ENCODE measurements at places on chromosomes 11 and 22.

DNA sequence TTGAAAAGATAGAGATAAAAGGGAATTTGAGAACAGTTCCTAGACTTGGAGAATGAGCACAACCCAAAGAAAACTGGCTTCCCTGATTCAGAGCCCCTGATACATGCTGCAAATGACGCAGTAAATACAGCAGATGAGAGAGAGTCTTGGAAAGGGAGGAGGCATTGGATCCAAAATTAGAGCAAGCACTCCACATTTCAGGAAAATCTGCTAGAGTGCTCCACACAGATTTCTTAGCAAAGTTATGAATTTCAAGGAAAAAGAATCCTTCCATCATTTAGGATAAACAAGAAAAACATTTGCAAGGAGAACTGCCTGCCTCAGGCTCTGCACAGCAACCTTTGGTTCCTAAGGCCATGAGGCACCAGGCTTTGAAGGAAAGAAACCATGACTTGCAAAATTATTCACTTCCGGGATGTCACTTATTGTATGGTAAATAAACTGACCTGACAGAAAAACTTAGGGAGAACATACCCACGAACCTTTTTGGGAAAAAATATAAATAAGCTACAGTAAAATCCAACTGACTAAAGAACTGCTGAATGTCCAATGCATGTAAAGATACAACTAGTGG is 89.8 kb upstream of the RTL6 start:
- DNase-seq: no peak

DNA sequence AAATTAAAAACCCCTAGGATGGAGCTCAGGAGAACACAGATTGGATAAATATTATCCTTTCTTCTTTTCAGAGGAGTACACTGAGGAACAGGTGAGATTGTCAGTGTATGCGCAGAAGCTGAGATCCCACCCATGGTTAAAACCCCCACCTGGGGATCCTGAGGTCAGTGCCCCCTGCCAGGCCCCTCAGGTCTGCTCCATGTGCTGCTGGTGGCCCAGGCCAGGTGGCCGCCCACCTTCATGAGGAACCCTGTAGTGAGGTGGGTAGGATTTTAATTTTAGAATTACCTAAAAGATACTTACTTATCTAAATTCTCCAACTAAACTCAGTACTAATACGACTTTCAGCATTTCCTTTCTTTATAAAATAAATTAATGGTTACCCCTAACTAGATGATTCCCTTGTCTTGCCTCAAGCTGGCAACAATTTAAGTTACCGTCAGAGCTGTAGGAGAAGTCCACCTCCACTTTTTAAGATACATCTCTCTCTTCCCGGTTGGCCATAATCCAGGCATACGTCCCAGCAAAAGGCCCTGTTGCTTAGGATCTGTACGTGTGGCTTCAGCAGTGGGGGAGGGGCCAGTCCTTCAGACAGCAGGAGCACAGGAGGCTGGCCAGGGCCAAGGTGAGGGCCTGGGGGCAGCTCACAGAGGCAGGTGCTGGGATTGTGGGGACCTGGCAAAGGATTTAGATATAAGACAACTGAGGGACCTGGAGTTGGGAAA is 61.5 kb upstream of the PITPNB start:
- DNase-seq: no peak

GRCh38 chr22:45578524-45579147 is 76.0 kb downstream of the FBLN1 start:
- DNase-seq: no peak

DNA sequence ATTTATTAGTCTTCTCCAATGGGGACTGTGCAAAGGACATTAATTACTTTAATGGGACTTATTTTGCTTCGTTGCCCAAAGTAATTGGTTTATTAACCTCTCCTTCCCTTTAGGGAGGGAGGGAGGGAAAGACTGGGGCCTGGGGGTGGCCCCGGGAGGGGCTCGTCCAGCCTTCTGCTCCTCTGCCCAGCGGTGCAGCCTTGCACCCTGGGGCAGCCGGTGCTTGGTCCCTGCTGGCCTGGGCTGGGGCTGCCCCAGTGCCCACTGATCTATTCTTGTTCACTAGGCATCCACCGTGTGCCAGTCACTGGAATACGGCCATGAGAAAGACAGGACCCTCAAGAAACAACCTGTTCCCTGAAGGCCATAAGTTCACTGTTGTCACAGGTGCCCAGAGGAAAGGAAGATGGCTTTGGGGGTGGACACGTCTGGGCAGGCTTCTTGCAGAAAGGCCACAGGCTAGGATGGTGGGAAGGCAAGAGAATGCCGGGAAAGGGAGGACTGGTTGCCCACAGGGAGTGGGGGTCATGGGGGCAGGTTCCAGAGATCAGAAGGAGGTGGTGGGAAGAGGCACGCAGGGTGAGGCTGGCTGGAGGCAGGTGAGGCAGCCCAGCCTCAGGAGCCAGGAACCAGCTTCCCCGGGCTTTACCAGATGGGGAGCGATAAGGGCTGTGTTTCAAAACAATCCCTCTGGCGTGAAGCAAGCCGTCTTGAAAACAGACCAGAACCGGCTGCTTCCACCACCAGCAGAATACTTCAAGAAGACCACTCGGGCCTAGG is 47.6 kb upstream of the KCNQ1OT1 start:
- DNase-seq: no peak

- no peak for DNase-seq
Measured at GRCh38 chr11:85898456-85898855, 43.3 kb downstream of the CCDC83 start.

- DNase-seq: no peak
Measured at GRCh38 chr11:78453140-78453935, 35.7 kb upstream of the GAB2 start.

- DNase-seq: no peak
Measured at GRCh38 chr22:49825436-49825835, 2.2 kb downstream of the BRD1 start.

DNA sequence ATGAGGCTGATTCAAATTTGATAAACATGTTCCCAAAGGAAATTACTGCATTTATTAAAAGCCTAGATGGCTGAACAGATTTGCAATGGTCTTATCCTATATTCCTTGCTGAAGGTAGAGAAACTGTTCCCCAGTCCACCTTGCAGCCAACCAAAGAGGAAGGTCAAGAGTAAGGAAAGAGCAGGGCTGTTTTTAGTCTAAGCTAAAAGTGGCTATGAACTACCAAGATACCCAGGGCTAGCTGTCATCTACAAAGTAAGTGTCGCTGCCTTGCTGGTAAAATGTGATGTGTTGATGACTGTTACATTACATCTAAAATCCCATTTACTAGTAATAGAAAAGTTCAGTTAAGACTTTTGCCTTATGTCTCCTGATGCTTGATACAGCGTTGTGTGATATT is 290.1 kb upstream of the MPPED2 start:
- no peak for DNase-seq

GRCh38 chr22:17638182-17638431 is 450 bp upstream of the BCL2L13 start:
- DNase-seq: no peak

DNA sequence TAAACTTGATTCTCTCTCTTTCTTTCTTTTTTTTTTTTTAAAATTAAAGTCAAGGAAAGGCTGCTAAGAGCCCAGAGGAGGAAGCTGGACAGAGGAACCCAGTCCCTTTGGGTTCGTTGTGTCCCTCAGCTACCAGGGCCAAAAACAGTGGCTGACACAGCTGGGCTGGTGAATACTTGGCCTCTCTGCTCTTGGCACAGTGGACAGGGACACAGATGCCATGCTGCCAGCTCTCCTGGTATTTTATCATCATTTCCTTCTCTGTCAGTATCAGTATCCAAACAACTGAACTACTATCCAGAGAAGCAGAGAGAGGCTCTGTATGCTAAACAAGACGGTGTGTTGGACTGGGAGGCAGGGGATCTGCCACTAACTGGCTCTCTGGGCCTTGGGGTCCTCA is 123.7 kb upstream of the CCDC90B start:
- no peak for DNase-seq

DNA sequence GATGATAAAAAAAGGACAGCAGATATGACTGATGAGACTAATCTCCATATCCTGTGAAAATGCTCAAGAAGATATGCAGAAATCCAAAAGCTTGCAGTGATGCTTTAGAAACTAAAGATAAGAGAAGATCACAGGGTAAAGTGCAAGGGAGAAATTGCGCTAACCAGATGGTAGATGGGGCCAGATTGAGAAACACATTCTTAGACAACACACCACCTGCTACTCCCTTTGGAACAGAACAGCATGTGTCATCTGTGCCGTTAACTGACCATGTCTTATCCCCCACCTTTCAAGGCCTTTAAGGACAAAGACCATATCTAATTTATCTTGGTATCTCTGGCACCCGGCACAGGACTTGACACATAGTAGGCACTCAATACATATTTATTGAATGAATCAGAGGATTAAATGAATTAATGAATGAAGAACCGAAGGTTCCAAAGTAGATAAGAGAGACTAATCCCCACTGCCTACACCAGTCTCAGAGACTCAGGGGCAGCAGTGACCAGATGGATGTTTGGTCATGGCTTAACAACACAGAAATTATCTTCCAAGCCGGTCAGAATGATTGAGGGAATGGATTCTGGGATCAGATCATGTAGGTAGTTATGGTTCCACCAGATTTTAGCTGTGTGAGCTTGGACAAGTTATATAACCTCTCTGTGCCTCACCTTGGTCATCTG is 12.3 kb upstream of the P2RY2 start:
- no peak for DNase-seq

DNA sequence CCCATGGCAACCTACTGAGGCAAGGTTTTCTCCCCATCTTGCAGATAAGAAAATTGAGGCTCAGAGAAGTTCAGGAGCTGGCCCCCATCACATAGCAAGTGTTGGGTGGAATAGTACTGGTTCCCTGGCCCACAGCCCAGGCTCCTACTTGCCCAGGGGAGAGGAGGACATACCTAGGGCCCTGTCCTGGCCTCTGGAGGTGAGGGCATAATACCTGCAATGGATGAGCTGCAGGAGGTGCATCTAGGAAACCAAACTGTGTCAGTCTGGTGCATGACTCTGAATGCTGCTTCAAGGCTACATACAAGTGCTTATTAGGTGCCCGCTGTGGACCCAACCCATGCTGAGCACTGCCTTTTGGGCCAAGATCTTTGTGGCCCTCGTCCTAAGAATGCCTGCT is 40.0 kb upstream of the TPBGL start:
- no peak for DNase-seq

GRCh38 chr22:37910890-37911672 is 5.0 kb downstream of the MICALL1 start:
- no peak for DNase-seq

- no peak for DNase-seq
Measured at GRCh38 chr11:115330684-115331482, 173.3 kb downstream of the CADM1 start.

DNA sequence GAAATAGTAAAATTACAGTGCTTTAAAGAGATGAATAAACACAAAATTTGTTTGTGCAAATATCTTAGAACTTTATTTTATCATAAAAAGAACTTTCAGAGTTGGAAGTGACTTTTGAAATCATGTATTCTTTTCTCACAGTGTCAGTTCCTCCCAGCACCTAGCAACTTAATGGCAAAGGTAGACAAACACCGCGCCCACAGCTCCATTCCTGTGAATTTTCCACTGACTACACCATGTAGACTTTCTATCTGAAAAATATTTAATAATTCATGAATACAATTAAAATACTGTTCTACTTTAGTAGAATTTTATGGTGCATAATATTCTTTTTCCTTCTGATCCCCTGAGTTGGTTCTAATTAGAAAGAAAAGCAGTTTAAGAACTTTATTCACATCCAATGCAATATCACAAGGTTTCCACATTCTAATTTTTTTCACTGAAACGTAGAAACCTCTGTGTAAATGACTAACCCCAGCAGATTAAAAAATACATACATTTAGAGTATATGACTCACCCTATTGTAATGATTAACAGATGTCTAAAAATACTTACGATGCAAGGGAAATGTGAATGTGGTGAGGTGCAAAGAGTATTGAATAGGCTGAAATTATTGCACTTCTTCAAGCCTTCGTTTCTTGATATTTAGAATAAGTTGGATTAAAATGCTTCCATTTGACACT is 218.2 kb upstream of the CCDC179 start:
- no peak for DNase-seq

DNA sequence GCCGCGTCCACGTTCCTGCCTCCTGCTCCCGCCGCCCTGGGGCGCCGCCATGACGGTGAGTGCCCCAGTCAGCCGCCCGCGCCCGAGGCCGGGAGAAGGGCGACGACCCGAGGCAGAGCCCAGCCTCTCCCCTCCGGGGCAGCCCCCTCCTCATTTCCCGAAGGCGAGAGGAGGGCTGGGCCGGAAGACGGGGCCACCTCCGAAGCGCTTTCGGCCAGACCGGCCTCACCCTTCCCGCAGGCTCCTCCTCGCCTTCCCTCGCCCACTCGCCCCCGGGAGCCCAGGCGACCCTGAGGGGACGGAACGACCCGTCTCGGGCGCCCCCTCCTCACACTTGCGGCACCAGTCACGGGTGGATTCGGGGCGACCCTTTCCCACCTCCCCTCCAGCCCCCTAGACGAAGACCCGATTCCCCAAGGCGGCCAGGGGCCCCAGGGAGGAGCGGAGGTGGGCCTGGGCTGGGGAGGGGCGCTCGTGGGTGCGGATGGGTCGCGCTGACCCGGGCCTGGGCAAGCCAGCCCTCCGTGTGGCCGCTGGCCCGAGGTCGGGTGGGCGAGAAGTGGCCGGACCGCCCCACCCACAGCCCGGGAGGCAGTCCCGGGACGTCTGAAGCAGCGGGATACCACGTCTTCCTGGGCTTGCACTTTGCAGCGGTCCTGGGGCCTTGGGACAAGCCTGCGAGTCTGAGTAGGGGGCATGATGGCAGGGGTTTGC is 49.7 kb downstream of the TRIOBP start:
- DNase-seq: no peak

GRCh38 chr11:110314366-110315095 is 18.1 kb upstream of the RDX start:
- no peak for DNase-seq

GRCh38 chr11:124875401-124875800 is 10.2 kb downstream of the ROBO3 start:
- DNase-seq: no peak

GRCh38 chr11:120034881-120035630 is 102.9 kb downstream of the TRIM29 start:
- DNase-seq: no peak

- DNase-seq: no peak
Measured at GRCh38 chr11:113188371-113188834, 126.0 kb upstream of the TTC12 start.

DNA sequence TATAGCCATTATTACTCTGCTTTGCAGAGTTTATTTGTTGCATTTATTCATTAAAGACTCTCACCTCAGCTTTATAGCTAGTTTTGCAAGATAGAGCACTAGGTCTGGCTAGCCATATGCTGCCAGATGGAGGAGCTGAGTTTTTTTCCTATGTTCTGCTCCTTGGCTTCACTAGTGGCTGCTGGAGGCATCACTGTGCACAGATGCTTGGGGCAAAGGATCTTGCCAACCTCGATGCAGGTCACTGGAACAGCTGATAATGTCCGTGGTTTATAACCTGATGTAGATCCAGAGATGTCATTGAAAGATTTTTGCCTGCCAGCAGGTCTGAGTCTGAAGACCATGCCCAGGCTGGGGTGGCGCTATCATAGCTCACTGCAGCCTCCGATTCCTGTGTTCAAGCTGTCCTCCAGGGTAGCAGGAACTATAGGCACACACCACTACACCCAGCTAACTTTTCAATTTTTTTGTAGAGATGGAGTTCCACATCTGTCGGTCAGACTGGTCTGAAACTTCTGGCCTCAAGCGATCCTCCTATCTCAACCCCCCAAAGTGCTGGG is 63.2 kb downstream of the PACS1 start:
- no peak for DNase-seq

GRCh38 chr22:47015589-47016178 is 253.2 kb downstream of the TBC1D22A start:
- no peak for DNase-seq

GRCh38 chr11:115169251-115169650 is 335.0 kb downstream of the CADM1 start:
- DNase-seq: no peak
